Activated T-cell treated with anti-CD3 and anti-CD28 coated beads, Interleukin-2, amount 50 U/mL, for 72 hours (primary cell): ENCODE measurements at places on chromosomes 7 and 10. TPM values are rescaled to one million over a fixed set of nuclear protein-coding genes. Genes with fewer than 3 reads are reported as not detected.

UTF1 gene
- total RNA-seq = 0.21 TPM

DNA sequence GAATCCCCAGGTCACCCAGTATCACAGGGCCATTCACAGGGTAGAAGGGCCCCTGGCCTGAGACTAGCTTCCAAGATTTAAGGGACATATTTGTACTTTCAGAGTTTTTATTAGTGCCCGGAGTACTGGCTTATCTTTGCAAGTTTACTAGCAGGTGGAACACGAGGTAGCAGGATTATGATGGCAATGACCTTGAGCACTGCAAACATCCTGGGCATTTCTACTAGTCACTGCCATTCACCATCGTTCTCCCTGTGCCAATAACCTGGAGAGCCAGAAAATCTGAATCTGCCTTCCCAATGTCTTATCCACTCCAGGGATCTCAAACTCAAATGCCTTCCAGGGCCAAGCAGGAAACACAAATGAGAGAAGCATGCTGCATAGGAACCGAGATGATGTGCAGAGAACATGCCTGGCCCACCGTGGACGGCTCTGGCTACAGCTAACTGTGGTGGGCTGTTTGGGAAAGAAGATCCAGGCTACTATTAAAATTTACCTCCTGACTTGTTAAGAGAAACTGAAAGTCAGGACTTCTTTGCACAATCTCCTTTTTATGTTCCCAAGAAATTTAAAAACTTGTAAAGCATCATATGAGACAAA, 16.7 kb downstream of the FAM53B start:
- no peak for DNase-seq

MALRD1 gene
- total RNA-seq = not detected

CACNB2 gene
- total RNA-seq = not detected

PLA2G12B gene
- not detected for total RNA-seq

DNA sequence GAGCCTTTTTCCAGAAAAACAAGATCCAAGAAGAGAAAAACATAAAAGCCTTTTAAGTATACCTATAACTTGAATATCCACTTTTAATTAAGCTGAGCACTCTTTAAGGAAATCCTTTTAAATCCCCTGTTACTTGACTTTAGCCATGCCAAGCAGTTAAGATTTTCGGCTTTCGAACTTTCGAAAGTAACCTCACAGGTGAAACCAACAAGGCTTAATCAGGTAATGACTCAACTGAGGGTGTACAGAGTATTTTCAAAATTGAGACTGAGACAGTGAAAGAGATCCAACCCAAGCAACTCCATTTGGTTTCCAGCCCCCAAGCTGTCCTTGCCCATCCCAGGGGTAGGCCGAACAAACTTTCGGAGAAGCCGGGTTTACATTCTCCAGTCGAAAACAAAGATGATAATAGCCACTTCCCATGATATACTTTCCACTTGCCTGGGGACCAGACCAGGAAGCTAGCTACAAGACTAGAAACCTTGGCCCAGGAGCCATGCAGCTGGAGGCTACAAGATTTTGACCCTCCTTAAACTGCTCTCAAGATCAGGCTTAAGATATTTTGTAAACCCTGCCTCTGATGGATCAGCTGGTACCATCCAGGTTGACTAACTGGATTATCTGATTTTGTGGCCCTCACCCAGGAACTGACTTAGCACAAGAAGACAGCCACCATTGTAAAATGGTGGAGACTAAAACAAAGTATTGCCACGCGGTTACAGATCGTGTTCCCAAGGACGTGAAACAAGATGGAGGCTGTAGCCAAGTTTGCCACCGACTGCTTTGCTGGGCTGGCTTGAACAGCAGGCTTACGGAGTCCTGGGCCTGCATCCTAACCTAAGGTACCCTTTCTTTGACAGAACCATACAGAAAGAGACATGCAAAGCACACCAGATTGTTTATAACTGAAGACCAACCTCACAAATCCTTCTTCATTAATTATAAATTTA, 32.3 kb downstream of the C1GALT1 start:
- no peak for DNase-seq

DNA sequence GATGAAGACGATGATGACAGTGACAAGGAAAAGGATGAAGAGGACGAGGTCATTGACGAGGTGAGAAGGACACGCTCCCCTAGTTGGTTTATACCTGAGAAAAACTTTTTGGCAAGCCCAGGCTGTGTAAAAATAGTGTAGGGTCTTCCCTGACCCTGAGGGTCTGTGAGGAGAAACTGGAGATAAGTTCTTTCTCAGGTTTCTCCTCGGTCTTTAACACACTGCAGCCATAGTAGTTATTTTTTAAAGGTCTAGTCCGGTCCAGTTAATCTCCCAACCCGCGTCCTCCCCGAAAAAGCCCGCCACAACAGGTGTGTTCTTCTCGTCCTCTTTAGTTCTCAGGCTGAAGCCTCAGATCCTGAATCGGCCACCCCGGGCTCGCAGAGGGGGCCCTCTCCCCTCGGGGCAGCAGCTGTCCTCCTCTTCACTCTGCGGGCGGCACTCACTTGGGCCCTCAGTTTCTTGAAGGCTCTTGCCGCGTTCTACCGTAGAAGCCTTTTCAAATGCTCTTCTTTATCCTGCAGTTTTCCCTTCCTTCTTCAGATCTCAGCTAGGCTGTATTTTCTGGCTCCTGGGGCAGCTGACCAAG, 411 bp downstream of the BCCIP start:
- peak; percentile 25 for DNase-seq

DNA sequence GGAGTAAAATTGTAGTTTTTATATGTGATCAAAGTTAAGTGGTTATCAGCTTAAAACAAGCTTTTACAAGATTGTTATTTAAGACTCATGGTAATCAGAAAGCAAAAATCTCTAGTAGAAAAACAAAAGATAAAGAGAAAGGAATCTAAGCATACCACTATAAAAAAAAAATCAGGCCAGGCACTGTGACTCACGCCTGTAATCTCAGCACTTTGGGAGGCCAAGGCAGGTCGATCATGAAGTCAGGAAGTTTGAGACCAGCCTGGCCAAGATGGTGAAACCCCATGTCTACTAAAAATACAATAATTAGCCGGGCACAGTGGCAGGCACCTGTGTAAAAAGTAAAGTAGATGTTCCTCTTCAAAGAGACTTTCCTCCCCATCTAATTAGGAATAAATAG, 265.9 kb upstream of the NRP1 start:
- no peak for DNase-seq

- DNase-seq = no peak
Observed at GRCh38 chr7:16083931-16084330, 337.4 kb downstream of the CRPPA start.

GIMAP7 gene
- 50.7 TPM for total RNA-seq

- DNase-seq = no peak
Observed at GRCh38 chr10:17356820-17357219, 97.6 kb downstream of the ST8SIA6 start.

- no peak for DNase-seq
Observed at GRCh38 chr7:42342381-42342780, 105.4 kb upstream of the GLI3 start.

DNA sequence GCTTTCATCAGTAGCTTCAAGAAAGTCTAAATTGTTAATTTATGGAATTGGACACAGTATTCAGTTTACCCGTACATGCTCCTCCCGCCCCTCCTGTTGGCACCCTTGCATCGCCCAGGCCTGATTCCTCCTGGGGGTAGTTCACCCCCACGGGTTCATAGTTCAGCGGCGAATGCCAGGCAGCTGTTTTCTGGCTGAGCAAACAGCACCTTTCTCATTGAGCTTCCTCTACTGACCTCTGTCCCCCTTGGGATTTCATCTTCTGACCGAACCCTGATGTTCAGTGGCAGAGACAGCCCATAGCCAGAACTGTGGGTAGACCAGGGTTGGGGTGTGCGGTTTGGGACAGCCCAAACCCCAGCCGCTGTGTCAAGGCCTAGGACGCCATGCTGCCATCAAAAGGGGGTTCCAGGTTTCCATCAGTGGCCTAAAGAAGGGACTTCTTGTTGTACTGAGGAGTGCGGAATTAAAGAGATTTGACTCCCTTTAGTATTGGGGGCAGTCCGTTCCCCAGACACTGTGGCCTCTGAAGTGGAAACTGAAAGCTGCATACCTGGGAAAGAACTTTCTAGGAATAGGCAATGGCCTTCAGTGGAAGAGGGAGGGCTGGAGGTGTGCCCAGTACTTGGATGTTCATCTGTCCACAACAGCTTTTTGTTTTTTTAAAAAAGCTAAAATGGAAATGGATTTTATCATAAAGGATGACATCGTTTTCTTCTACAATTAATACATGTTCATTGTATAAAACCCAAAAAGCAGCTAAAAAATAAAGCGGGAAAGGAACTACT, 19.0 kb downstream of the MDH2 start:
- no peak for DNase-seq

- no peak for DNase-seq
Observed at GRCh38 chr10:71865561-71866041, 14.6 kb upstream of the PSAP start.

DNA sequence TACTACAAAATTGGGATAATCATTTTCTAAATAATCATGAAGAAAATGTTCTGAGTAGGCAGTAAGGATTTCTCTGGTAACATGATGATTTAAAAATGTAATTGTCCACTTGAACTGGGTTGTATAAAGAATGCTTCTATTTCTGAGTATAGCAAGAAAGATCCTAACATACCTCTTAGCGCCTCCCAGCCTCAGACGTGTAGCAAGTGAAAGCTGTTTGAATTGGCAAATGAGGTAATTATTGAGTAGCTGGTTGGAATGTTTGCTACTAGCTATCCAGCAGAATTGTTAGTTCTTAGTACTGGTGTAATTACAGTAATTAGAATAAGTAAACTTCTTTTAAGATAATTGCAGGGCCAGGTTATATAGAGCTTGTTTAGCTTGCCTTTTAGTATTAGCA, 47.9 kb downstream of the SEPTIN7 start:
- no peak for DNase-seq

DPYSL4 gene
- total RNA-seq = 9.9 TPM

DNA sequence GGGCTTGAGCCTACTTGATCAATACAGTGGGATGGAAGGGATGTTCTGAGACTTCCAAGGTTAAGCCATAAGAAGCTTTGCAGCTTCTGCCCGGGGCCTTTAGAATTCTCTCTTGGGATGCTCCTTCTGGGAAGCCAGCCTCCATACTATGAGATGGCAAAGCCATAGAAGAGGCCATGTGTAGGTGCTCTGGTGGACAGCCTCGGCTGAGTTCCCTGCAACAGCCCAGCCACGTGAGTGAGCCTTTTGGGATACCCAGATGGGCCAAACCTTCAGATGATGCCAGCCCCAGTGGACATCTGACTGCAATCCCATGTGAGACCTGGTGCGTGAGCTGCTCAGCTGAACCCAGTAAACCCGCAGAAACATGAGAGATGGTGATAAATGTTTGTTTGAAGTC, 370.6 kb downstream of the RPS24 start:
- DNase-seq = no peak

DNA sequence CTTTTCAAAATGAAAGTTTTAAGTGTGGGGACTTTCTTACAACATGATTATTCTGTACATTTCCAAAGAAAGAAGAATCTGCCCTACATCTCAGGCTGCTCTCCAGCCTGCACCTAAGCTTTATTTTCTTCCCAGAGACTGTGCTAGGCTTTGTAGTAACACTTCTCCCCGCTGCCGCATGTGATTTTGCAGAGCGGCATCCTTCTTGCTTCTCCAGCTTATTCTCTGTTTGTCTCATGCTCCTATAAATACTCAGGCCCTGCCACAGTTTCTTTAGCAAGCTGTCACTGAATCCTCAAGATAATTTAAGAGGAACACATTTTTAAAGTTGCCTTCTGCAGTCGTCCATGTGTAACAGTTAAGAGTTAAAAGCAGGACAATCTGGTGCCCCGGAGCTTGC, 53.5 kb downstream of the INSYN2A start:
- no peak for DNase-seq

C10orf67 gene
- 0.84 TPM for total RNA-seq

INA gene
- 0.46 TPM for total RNA-seq

DNA sequence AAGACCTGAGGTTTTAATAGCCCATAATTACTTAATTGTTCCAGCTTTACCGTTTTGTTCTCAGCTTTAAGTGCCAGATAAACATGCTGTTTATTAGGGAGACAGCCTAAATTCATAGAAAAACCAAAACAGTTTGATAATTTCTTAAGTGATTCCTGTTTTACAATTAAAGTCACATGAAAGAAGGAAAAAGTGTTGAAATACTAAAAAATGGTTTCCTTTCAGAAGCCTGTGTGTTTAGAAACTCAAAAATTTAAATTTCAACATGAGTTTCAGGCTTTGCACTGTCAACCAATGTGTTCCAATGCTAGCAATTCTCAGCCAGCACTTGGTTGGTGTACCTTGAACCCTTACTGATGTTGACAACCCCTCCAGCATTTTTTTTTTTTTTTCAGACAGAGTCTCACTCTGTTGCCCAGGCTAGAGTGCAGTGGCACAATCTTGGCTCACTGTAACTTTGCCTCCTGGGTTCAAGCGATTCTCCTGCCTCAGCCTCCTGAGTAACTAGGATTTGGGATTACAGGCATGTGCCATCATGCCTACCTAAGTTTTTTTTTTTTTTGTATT, 135.3 kb downstream of the ICA1 start:
- no peak for DNase-seq

CTAGE6 gene
- total RNA-seq = 0.79 TPM

- DNase-seq = peak; percentile 67
Observed at GRCh38 chr10:69639291-69640195, 9.5 kb downstream of the FAM241B start.

- no peak for DNase-seq
Observed at GRCh38 chr7:132257253-132257652, 319.0 kb downstream of the PLXNA4 start.

- DNase-seq = no peak
Observed at GRCh38 chr10:74852381-74852780, 26.0 kb downstream of the KAT6B start.

- DNase-seq = no peak
Observed at GRCh38 chr10:110811791-110812581, 59.7 kb upstream of the PDCD4 start.

DNA sequence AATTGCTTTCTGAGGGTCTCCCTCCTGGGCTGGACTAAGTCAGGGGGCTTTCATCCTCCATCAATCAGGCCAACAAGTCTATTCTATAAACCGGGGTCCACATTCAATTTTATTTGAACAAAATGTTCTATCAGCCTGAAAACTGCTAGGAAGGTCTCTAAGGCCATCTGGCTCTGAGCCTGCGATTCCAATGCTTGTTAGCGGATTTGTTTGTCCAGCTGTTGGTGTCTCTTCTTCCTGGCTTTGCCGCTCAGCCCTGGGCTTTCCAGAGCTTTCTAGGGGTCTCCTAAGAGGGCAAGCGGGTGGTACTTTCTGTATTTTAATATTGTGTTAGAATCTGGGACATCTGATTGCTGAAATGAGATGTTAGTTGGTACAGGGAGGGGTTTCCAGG, 136.7 kb downstream of the VIPR2 start:
- DNase-seq = no peak
